ENCODE measurements at places on chromosomes 1 and 21.

DNA sequence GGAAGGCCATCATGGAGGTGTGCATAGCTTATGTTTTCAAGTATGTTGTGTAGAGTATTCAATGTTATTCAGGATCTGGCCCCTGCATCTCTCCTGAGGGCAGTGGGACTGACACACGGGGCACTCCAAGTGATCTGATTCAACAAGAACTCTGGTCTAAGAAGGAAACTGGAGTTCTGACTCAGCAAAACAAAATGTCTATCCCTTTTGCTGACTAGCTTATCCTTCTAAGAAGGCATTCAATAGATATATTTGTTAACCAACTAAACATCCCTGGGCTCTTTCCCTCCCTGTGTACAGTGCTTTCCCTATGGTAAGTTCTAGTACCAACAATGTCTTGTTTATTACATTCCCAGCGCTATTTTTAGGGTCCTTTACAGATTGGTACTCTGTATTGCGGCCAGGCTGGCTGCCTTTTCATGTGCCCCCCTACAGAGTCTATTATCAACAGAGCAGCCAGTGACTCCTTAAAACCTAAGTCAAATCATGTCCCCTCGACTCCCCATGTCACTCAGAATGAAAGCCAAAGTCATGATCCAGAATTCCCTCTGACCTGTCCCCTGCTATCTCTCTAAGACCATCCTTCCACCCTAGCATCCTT, 304.9 kb downstream of the KCNH1 start:
- DNase-seq: no peak

- no peak for DNase-seq
These were observed 116.1 kb downstream of the CDC7 start for GRCh38 chr1:91616712-91617111.

DNA sequence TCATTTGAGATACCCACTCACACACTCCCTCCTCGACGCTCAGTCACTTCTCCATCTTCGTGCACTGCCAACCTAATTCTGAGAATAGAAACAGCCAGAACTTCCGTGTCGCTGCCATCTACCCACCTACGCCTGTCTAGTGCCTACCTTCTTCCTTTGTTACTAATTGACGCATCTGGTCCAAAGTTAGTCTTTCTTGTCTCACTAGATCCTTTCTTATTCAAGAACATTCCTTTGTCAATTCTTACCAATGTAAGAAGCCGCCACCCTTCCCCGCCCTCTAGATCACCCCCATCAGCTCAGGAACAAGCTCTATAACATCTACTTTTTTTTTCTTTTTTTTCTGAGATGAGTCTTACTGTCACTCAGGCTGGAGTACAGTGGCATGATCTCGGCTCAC, 3.7 kb downstream of the PADI6 start:
- no peak for DNase-seq

DNA sequence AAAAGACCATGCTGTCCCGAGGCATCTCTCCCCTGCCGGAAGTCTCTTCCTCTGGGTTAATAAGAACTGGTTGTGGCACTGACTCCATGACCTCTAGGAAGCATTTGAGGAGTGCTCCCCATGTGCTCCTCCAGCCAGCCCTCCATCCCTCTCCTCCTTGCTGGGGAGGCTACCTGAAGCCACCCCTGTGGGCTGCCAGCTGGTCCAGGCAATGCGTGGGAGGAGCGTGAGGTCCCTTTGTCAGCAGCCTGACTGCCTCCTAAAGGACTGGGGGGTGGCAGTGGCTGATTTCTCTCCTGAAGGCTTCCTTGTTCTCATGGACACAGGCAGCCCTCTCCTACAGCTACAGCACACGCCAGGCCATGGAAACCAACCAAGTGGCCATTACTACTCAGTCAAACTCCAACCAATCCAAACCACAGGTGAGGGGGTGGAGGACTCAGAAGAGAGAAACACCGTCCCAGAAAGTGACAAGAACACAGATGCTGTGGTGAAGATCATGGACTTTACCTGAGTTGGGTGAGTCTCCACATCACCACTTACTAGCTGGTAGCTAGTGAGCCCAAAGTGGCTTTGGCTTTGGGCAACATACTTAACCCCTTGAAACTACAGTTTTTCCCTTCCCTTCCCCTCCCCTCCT, 35.2 kb downstream of the NENF start:
- DNase-seq: no peak

DNA sequence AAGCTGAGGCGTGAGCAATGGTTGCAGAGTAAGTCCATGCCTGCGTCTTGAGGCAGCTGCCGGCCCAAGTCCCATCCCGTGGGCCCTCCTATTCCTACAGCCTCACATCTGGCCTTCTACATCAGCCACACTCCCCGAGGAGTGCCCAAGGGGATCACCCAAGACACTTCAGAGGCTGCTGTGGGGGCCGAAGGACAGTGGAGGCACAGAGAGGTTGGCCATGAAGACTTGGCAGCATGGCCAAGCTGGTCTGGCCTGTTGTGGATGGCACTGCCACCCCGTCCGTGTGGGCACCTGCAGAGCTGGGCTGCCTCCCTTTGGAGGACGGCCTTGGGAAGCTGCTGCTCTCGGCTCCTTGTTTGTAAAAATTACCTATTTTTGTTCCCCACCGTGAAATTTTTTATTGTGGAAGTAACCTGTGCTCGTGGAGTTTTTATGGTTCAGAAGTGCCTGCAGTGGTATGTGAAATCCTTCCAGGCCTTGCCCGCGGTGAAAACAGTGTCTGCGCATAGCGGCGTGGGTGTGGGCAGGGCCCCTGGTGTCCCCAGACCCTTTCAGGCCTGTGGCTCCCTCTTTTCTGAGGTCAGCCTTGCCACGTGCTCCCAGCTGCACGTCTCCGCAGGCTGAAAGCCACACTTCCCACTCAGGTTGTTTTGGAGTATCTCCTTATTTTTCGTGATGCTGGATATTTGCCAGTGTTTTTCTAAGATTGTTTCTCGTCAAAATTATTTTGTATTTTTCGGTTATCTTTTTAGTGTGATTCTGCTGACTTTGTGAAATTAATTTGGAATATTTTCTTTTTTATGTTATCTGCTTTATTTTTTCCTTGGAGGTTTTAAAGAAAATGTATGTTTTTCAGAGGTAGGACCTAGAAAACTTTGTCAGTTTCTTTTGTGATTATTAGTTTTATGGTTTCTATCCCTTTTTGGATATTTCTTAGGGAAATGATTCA, 20.6 kb downstream of the SLX9 start:
- no peak for DNase-seq

GRCh38 chr1:39727221-39727931, 11.3 kb upstream of the PPIE start:
- DNase-seq: no peak

DNA sequence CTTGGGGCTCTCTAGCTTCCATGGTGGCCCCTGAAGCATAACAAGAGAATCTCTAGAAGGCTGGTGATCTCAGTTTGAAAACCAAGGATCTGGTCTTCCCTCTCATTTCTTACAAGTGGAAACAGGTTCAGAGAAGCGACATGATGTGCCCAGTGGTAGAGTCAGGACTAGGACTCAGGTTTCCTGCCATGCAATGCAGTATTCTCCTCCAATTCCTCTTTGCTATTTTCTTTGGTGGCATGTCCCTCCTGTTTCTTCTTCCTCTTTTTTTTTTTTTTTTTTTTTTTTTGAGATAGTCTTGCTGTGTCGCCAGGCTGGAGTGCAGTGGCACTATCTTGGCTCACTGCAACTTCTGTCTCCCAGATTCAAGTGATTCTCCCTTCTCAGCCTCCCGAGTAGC, 195.6 kb upstream of the C1orf105 start:
- DNase-seq: no peak

- no peak for DNase-seq
These were observed 209.6 kb downstream of the GIPC2 start for GRCh38 chr1:78255383-78255782.

GRCh38 chr1:1082776-1083415, 8.8 kb upstream of the RNF223 start:
- DNase-seq: no peak

- no peak for DNase-seq
These were observed 28.9 kb upstream of the HPDL start for GRCh38 chr1:45297666-45298356.

DNA sequence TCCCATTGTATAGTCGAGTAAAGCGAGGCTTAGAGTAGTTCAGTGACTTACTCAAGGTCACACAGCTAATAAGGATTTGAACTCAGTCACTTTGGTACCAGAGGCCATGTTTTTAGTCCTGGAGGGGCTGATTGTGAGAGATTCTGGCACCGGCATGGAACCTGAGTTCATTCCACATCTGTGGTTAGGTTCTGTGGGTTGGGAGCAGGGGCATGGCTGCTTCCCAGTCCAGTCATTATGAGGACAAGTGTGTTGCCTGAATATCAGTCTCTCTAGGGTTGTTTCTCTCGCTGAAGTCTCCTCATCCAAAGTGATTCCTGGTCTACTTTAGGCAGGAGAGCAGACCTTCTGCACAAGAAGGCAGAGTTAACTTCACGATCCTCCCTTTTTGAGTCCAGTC, 90.6 kb downstream of the C1orf94 start:
- no peak for DNase-seq

GRCh38 chr1:47751996-47752451, 245.2 kb downstream of the TRABD2B start:
- DNase-seq: no peak

- DNase-seq: no peak
These were observed 213.0 kb upstream of the CACYBP start for GRCh38 chr1:174786760-174787159.

- no peak for DNase-seq
These were observed 11.5 kb downstream of the RIPK4 start for GRCh38 chr21:41755258-41755933.

DNA sequence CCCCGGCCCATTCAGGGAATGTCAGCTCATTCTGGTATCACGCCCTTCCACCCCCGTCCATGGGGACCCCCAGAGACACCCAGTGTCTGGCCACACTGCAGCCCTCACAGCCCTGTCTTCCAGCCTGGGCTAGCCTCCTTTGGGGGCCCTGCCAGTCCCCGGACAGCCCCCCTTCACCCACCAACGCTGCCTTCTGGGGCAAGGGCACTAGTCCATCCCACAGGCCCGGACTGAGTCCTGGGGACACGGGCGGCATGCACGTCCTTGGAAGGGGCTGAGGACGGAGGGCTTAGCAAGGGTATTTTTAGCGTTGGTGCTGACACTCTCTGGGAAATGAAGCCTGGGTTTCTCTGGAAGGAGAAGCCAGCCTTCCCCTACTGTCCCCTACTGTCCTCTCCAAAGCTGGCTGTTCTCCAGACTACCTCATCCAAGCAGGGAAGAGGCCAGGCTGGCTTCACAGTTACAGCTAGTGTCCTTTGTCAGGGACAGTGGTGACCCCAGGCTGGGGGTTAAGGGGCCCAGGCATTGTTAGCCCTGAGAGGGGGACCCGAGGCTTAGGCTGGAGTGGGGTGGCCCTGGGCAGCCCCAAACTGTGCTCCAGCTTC, 39.5 kb downstream of the COQ8A start:
- DNase-seq: no peak

GRCh38 chr1:25040122-25040685, 110.1 kb upstream of the RUNX3 start:
- DNase-seq: no peak

GRCh38 chr1:180921891-180922630, 9.4 kb downstream of the KIAA1614 start:
- no peak for DNase-seq

DNA sequence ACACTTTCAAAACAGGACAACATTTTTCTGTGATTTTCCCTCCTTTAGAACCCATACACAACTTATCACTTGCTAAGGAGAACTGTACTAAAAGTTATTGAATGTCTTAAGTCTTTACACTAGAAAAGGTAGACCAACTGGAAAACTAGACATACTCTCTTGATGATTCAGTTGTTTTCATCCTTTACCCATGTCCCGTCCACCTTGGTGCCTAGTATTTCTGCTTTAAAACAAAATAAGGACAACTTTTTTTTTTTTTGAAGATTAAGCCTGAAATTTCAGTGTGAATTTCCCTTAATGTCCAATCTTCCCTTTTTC, 4.5 kb downstream of the CDKN2C start:
- no peak for DNase-seq

GRCh38 chr1:99539131-99539530, 106.8 kb upstream of the PALMD start:
- DNase-seq: no peak

GRCh38 chr1:152224093-152224492, at the start of gene HRNR:
Gene HRNR (minus strand): TSS chr1:152224193. CDS start chr1:152223253, 940 bp downstream.
- no peak for DNase-seq

DNA sequence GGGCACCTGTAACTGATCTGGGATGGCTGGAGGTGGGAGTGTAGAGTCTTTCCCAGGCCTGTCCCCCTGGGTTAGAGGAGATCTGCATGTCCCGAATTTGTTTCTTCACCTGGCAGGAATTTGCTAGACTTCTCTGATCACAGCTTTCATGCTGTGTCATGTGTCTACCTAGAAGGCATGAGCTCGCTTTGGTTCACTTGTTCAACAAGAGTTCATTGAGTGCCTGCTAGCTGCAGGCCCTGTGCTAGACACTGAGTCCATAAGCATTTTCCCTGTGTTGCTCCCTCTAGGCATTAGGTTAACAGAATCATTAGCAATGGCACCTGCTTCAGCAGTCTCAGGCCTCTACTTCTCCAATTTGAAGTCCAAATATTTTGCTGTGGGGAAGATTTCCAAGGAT, 101.6 kb downstream of the MTR start:
- DNase-seq: no peak

Measured in activated naive CD8-positive, alpha-beta T cell treated with anti-CD3 and anti-CD28 coated beads for 36 hours (primary cell).